ENCODE measurements at places on chromosomes 4 and X.

DNA sequence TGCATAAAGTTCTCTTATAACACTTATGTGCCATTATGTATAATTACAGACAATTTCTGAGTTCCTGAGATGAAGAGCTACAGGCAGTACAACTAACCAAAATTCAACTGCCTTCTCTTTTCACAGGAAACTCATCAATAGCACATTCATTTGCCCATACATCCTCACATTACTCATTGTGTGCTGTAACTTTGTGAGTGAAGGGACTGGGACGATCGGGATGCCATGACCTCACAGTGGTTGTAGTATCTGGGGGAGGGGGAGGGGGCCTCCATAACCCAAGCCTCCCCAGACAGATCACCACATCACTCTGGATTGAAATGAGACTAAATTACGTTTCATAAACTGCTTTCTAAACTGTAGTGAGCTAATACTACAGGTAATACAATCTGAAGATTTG, 60.7 kb downstream of the ABCG2 start:
- DNase-seq, result no peak

DNA sequence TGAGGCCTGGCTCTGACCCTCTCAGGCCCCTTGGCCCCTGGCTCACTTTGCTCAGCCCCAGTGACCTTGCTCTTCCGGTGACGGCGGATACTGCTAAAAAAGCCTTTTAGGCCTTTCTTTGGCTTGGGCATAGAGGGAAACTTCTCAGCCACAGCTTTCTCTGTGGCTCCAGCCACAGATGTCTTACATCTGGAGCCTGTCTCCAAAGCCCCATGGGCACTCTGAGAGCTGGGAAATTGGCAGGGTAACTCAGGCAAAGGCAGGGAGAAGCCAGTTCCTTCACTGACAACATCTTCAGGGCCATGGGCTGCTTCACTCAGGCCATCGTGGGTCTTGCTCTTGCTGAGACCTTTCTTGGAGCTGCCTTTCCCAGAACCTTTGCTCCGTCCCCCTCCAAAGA, 12.8 kb downstream of the AMER1 start:
- no peak for DNase-seq

GRCh38 chr4:19455850-19456602, 795.7 kb upstream of the SLIT2 start:
- no peak for DNase-seq

- DNase-seq, result no peak
Observed at GRCh38 chr4:137861682-137862081, 329.4 kb upstream of the PCDH18 start.

DNA sequence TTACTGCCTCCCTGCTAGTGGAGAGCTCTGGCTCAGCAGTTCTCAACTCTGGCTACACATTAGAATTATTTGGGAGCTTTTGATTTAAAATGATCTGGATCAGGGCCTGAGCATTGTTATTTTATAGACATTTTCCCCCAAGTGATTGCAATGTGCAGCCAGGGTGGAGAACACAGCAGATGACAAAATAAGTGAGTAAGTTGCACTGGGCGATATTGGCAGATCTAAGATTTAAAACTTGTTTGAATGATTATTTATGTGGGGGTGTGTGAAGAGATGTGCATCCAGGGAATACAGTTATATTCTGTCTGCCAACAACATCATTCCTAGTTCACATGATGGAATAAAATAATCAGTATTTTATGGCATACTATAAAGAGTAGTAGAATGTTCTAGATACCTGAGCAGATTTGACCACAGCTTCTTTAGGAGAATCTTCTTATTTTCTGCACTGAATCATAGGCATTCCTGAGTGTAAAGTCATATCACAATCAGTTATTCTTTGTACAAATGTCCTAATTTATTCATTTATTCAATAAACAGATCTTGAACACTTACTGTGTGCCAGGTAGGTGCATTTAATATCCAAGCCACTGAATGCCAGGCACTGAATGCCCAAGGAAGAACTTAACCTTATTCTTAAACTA, 123.9 kb downstream of the UCHL1 start:
- no peak for DNase-seq

DNA sequence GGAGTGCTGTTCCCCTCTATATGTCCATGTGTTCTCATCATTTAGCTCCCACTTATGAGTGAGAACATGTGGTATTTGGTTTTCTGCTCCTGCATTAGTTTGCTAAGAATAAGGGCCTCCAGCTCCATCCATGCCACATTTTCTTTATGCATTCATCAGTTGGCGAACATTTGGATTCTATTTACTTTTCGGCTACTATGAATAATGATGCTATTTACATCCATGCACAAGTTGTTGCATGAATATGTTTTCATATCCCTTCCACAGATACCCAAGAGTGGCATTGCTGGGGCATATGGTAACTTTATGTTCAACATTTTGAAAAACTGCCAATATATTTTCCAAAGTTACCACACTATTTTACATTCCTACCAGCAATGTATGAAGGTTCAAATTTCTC, 13.8 kb upstream of the DDX53 start:
- no peak for DNase-seq

- DNase-seq, result peak; percentile 43
Observed at GRCh38 chr4:7414736-7415510, 19.8 kb downstream of the PSAPL1 start.

DNA sequence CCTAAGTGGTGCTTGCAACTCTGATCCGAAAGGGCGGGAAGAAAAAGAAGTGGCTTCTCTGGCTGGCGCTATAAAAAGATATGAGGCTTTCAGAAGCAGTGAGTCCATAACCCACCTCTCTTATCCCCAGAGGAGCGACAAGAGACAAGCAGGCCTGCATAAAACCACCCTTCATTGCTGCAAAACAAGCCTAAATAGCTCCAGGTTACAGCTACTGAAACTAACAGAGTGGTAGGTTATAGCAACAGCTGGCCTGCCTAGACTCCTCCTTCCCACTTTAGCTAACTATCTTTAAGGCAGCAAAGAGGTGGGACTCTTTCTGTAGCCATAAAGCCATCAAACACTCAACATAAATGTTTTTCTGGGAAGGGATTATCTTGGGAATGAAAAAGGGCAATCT, 245.0 kb upstream of the GPR101 start:
- DNase-seq, result no peak

DNA sequence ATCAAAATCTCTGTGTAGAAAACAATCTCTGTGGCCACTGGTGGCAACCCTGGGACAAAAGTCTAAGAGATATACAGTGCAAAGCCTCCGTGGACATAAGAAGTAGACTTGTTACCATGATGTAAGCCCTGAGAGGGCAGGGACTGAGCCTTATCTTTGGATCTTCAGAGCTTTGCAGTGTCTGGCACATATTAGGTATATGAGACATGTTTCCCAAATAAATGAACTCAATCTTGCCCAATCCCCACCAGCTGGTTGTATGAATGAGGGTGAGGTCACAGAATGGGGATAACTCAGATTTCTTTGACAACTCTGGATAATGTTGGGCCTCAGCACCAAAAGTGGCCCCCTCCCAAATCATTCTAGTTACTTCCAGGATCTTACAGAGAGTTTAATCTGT, 511.4 kb upstream of the DIPK2B start:
- DNase-seq, result no peak

DNA sequence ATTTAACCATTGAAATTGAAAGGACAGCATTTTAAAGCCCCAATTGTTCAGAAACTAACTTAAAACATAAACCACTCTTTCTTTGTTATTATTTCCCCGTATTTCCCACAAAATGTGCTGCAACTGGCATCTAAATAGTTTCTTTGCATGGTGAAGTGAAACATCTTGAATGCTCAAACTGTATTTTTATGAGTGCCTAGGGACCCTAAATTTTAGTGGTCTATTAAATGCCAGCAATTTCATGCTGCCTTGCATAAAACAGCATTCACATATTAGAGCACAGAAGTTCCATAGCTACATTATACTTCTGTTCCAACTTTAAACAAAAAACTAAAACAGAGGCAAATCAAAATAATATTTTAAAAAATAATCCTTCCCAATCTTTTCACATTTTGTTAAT, 5.4 kb downstream of the RAB28 start:
- DNase-seq, result no peak

- no peak for DNase-seq
Observed at GRCh38 chr4:6944301-6945051, 34.9 kb downstream of the TBC1D14 start.

DNA sequence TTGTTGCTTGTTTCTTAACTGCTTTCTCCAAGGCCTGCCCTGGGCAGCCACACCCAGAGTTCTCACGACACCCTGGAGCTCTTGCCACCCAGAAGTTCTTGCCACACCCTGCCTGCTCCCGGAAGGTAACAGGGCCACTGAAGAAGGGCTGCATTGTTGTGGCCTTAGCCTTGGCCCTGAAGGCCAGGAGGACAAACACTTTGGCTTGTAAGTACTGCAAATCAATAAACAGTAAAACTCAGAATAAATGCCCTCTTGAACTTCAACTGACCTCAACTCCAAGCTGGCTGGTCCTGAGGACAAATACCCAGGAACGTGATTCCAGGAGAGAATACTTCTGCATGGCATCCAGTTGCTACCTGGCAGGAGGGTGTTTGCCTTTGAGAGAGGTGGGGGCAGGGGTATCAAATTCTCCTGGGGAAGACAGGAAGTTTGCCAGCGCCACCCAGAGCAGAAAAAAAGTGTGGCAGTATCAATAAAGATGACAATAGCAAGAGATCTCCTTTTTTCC, 54.1 kb downstream of the TLR10 start:
- DNase-seq, result peak; percentile 52

DNA sequence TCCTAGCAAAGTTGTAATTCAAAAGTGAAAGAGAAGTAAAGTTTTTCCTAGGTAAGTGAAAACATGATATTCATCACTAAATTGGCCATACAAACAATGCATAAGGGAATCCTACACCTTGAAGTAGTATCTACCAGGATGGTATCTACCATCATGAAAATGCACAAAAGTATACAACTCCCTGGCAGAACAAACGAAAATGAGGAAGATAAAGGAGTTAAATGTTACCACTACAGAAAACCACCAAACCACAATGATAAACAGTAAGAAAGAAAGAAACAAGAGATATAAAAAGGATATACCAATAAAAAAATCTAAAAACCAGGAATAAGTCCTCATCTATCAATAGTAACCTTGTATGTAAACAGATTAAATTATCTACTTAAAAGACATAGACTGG, 26.9 kb downstream of the GK2 start:
- DNase-seq, result no peak

DNA sequence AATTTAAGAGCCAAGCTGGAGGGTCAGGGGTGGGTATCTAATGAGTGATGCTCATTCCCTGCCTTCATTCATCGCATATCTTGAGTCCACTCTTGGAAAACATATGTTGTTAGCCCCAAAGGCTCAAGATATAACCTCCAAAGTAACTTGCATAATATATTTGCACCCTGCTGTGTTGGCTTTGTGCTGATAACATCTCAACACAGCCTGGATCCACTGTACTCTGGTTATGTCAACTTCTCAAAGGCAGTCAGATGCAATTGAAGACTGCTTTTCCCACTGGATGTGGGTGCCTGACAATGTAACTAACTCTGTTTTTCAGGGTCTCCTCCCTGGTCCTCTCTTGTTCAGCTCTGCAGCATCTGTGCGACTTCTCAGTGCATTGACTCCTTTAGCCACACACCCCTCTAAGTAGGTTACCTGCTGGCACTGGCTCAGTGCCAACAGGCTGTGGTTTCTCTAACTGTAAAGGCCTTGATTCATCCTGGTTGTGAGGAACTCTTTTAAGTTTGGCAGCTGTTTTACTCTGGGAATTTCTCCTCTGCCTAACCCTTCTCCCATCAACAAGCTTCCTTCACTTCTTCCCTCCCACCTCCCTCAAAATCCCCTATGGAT, 28.1 kb downstream of the SLC16A2 start:
- no peak for DNase-seq

DNA sequence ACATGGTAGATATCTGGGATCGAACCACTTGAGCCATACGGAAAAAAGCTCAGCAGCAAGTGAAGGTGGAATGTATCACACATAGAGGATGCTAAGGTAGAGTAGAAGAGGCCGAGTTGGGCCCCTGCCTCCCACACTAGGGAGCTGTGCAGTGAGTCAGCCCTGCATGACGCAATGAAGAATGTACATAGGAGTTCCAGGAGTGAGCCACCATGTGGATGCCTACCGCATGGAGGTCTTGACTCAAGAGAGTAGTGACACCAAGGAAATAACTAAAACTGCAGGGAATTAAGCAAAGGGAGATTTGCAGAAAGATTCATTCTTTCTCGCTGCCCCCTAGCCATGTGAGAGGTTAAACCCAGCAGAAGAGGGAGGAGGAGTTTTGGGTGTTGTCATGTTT, 389.6 kb upstream of the IGFBP7 start:
- DNase-seq, result no peak

DNA sequence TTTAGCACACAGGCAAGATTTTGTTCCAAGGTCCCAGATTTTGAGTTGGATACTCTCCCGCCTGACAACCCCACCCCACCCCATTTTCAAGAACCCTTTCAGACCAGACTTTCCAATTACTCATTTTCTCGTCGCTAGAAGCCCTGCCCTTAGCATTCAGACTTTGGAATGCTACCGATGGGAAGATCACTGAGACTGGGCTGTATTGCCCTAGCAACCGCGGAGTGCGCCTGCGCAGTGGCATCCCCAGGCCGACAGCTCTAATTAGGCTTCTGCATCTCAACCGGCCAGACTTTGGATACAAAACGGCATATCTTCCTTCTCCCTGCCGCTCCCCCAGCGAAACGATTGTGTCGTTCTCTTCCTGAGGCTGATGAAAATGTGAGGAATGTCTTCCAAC, 3.4 kb downstream of the MAGEE2 start:
- DNase-seq, result no peak

DNA sequence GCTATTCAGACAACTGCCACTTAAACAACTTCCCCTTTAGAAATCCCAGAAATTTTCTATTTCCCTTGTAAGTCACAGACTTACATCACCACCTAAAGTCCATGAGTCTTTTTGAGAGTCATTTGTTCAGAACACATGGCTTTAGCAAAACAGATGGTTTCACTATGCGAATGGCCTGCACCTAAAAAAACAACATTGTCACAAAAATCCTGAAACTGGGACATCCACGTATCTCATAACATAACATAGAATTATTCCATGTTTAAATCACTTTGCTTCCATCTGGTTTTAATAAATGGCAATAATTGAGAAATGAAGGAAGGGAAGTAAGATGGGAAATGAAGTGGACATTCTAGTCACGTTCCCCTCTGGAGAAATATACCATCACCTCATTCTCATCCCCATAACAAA, 155.3 kb upstream of the EDNRA start:
- no peak for DNase-seq

- DNase-seq, result no peak
Observed at GRCh38 chr4:764405-765169, 59.0 kb downstream of the PCGF3 start.

GRCh38 chrX:134735015-134735414, 76.7 kb upstream of the PLAC1 start:
- no peak for DNase-seq

GRCh38 chr4:101649790-101650515, 140.6 kb upstream of the BANK1 start:
- no peak for DNase-seq

GRCh38 chr4:69066945-69067344, 29.3 kb upstream of the UGT2B7 start:
- no peak for DNase-seq

GRCh38 chr4:118752551-118752950, 67.4 kb downstream of the METTL14 start:
- no peak for DNase-seq

Measured in H1 (cell line).